ENCODE measurements at places on chromosomes 7 and 10.

- no peak for DNase-seq
Measured at GRCh38 chr10:75434291-75434690, 2.9 kb downstream of the LRMDA start.

- DNase-seq = no peak
Measured at GRCh38 chr7:64114791-64115190, 69.6 kb downstream of the ZNF727 start.

DNA sequence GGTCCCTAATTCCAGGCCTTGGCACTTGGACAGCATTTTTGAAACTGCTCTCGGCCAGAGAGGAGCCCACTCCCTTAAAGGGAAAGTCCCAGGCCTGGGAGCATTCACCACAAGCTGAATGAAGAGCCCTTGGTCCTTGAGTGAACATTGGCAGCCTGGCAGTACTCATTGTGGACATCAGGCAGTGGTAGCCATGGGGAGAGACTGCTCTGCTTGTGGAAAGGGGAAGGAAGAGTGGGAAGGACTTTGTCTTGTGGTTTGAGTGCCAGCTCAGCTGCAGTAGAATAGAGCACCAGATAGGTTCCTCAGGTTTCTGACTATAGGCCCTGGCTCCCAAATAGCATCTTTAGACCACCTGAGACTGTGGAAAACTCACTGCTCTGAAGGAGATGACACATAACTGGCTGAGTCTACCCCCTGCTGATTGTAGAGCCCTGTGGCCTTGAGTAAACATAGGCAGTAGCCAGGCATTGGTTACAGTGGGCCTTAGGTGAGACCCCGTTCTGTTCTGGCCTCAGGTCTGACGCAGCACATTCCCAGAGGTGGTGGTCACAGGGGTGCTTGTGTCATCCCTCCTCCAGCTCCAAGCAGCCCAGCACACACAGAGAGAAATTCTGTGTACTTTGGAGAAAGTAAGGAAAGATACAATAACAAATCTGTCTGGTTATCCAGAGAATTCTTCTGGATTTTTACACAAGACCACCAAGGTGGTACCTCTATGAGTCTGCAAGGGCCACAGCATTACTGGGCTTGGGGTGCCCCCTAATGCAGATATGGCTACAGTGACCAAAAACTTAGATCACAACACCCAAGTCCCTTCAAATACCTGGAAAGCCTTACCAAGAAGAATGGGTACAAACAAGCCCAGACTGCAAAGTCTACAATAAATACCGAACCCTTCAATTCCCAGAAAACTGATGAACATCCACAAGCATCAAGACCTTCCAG lies 153.8 kb downstream of the GNAI1 start:
- no peak for DNase-seq

GRCh38 chr7:122770686-122771335 lies 68.1 kb upstream of the RNF148 start:
- no peak for DNase-seq

- no peak for DNase-seq
Measured at GRCh38 chr7:3551536-3551935, 250.5 kb downstream of the SDK1 start.

DNA sequence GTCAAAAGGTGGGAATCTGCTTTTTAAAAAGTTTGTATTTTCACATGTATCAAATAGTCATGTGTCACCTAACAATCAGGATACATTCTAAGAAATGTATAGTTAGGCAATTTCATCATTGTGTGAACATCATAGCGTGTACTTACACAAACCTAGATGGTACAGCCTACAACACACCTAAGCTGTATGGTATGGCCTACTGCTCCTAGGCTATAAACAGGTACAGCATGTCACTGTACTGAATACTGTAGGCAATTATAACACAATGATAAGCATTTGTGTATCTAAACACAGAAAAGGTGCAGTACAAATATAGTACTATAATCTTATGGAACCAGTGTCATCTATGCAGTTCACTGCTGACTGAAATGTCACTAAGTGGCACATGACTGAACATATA lies 17.8 kb downstream of the COA1 start:
- no peak for DNase-seq

GRCh38 chr7:155676052-155676451 lies 31.6 kb downstream of the RBM33 start:
- no peak for DNase-seq

DNA sequence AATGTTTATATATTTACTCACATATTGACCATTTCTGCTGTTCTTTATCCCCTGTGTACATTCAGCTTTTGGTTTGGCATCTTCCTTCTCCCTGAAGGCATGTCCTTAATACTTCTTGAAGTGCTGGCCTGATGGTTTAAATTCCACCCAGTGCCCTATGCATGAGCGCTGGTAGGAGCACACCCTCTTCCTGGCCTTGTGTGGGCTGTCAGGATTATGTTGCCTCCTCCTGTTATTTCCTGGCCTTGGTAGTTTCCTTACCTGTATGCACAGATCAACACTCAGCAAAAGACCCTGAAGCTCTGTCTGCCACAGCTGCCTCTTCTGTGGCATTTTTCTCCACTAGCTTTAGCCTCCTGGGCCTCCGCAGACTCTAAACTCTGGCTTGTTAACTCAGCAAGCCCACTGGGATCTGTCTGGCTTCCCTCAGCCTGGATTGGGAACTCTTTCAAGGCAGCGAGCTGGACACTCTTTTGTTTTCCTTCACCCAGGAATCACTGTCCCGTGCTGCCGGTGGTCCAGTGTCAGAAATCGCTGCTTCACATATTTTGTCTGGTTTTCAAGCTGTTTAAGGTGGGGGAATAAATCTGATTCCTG lies 595.2 kb downstream of the SDK1 start:
- no peak for DNase-seq
